ENCODE measurements at places on chromosomes 5 and 9.
A peak's percentile ranks its signal among the peaks of the same experiment; 100 is the strongest.

- peak; percentile 96 for DNase-seq
Measured at GRCh38 chr5:1800472-1801221, 560 bp upstream of the NDUFS6 start.

DNA sequence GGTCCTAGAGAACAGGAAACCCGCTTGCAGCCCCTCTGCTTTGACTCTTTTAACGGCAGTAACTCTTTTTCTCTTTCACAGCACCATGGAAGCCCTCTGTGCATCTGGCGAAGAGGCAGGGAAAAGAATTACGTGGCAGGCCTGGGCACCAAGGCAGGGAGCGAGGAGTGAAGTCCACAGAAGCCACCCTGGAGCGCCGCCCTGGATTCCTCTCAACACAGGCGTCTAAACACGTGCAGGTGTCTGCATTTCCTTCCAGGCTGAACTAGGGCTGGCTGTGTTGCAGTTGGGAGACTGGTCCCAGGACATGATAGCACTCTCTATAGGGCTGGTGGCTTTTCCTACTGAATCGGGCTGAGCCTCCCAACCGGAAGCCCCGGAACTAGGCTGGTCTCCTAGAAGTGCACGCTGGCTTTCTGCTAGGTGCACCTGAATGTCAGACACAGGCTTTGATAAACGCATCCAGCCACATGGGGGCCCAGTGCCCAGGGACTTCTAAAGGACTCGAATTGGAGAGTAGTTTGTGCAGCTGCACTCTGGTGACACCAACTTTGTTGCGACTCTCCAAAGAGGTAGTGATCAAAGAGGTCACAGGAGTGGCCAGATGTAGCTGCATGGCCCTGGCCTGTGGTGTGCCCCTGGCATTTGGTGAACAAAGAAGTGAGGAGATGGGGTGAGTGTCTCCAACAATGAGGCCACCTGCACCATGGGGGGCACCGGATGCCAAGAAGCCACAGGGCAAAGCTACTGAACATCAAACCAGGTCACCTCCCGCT is 54.5 kb downstream of the AK8 start:
- no peak for DNase-seq

- DNase-seq = no peak
Measured at GRCh38 chr9:88905506-88905905, 85.8 kb upstream of the S1PR3 start.

GRCh38 chr9:122331523-122331927 is 39.3 kb upstream of the PTGS1 start:
- no peak for DNase-seq

- DNase-seq = no peak
Measured at GRCh38 chr9:136773386-136774044, 9.2 kb upstream of the LCN15 start.

DNA sequence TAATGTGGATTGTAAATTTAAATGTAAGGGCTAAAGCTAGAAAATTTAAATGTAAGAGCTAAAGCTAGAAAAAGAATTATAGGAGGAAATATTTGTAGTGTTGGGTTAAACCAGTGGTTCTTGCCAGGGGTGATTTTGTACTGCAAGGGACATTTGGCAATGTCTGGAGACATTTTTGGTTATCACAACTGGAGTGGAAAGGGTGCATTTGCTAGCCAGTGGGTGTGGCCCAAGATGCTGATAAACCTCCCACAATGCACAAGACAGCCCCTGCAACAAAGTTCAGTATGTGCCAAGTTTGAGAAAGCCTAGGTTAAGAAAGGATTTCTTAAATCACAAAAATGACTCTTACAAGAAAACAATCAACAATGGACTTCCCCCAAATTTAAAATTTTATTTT is 31.6 kb upstream of the ELL2 start:
- no peak for DNase-seq

DNA sequence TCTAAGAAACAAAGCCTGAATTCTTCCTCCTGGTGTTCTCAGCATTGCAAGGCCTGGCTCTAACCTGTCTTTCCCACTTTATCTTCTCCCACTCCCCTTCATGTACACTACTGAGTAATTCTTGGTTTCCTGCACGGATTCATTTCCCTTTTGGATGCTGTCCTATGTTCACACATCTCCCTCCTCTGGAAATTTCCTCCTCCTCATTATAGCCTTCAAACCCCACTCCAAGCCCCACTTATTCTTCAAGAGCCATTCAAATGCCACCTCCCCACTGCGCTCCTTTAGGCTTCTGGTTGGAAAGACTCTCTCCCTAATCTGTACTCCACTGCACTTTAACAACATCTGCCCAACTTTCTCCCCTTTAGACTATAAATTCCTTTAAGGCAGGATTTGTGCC is 28.2 kb upstream of the C5orf63 start:
- no peak for DNase-seq

DNA sequence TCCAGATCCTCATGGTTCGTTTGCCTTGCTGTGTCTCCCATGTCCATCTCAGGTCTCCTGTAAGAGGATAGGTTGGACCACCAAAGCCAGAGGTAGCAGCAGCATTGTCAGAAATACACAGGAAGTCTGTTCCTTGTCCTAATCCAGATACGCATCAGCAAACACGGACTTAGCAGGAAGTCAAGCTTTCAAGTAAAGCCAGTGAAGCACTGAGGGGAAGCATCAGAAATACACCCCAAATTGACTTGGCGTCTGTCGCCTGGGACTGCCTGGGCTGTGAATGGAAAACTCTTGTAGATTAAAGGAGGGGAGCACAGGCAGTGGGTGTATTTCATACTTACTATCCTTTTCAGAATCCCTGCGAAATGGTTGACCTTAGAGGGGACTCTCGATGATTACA is 171.3 kb downstream of the PSAT1 start:
- DNase-seq = no peak

Data from NCI-H748 treated with DMSO at 0.1 percent for 48 hours (cell line).